ENCODE measurements at places on chromosomes 16 and 17. TPM values are rescaled to one million over a fixed set of nuclear protein-coding genes. Genes with fewer than 3 reads are reported as not detected.

- peaks cover 34% of the 10 kb centered on the region for H3K4me1 ChIP-seq
- no peaks in the 10 kb centered on the region for H3K36me3 ChIP-seq
- peak; percentile 80 for DNase-seq
- no peaks in the 10 kb centered on the region for H3K27me3 ChIP-seq
- peak within 1 kb of the TSS; percentile 77 for H3K4me3 ChIP-seq
- H3K27ac ChIP-seq = peak within 1 kb of the TSS; percentile 82
Observed at GRCh38 chr17:37489197-37490001, at the start of gene DUSP14. Gene DUSP14 (plus strand): TSS chr17:37489891. CDS start chr17:37512273, 22,382 bp downstream.

DNA sequence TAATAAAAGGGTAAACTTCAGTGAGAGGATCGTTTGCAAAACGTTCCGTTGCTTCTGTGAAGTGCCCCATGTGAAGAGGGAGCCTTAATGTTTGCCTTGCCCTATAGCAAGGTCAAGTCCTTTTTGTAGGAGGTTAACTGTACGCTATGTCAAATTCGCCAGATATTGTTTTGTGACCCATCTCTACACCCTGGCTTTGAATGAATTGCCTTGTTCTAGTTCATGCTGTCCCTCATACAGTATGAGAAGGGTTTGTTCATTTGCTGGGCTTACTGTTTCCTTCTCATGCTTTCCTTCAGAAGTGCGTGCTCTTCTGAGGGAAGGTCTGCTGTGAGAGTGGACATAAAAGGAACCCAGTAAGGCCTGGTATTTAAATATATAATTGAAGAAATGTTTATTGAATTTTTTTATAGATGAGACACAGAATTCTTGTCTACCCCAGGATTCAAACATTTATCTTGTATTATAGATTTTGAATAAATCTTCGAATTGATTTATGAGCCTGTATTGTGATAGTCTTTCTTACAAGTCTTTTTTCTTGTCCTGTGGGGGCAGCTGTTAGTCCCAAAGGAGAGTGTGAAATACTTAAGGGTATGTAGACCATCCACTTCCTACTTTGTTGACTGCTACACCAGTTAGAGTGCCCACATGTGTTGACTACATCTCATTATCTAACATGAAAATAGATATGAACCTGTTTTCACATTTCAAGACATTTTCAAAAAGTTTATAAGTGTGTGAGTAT lies 1.7 kb downstream of the MAP3K3 start:
- H3K27ac ChIP-seq = peak overlapping the region; percentile 89
- DNase-seq = no peak
- H3K36me3 ChIP-seq = peaks cover 7% of the 10 kb centered on the region

GRCh38 chr17:77635176-77635575 lies 323.3 kb upstream of the TNRC6C start:
- H3K4me1 ChIP-seq = no peaks in the 10 kb centered on the region
- DNase-seq = no peak
- H3K27me3 ChIP-seq = no peaks in the 10 kb centered on the region
- no peaks in the 10 kb centered on the region for H3K36me3 ChIP-seq
- H3K4me3 ChIP-seq = no peak overlapping the region

DNA sequence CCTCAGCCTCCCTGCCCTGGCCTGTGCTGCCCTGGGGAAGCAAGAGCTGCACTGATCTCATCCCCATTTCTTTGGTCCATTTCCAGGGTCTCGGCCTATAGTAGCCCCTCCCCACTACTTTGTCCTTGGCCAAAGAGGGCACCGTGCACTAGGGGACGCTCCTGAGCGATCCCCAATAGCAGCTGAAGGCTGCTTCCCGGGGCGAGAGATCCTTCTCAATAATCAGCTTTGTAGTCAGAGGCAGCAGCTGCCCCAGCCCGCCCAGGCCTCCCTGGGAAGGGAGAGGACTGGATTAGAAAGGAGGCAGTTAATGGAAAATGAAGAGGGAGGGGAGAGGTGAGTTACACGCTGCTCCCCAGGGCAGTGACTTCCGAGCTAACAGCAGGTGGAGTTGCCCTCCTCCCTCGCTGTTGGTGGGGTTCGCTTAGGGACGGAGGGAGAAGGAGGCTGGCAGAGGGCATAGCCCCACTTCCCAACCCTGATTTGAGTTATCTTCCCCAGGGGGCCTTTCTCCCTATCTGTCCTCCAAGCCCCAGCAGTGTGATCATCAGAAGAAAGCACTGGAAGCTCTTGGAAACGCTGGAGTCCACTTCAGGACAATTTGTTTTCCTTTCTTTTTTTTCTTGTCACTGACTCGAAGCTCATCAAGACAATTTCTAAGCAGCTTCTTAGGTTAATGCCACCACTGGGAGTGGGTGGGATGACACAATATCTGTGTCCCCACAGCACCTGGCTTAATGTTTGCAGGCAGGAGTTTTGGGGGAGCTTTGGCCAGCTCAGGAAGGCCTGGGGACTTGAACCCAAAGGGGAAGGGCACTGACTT lies 2.6 kb downstream of the MXRA7 start:
- DNase-seq = no peak
- peaks cover 42% of the 10 kb centered on the region for H3K4me1 ChIP-seq
- H3K27me3 ChIP-seq = peaks cover 6% of the 10 kb centered on the region
- no peak overlapping the region for H3K4me3 ChIP-seq

DNA sequence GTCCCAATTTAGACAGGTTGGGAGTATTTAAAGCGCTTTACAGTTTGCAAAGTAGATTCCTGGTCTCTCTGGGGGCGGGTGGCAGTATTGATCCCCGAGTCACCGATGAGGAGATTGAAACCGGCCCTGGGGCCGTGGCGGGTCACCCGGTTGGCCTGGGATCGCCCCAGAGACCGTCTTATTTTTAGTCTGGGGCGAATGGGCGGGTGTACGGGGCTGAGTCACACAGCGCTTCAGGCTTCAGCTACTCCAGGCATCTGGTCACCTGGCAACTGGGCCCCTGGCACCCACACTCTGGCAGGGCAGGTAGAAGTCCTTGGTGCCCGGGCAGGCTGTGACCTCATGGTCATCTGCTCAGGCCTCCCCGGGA lies 669 bp downstream of the MIEF2 start:
- peaks cover 22% of the 10 kb centered on the region for H3K4me1 ChIP-seq
- no peaks in the 10 kb centered on the region for H3K27me3 ChIP-seq
- peak overlapping the region; percentile 89 for H3K4me3 ChIP-seq
- DNase-seq = no peak
- peak overlapping the region; percentile 88 for H3K27ac ChIP-seq
- no peaks in the 10 kb centered on the region for H3K36me3 ChIP-seq

Gene PEX12
- polyA plus RNA-seq = 10.6 TPM

- peaks cover 14% of the 10 kb centered on the region for H3K4me1 ChIP-seq
- DNase-seq = no peak
- H3K27ac ChIP-seq = no peak overlapping the region
- H3K4me3 ChIP-seq = no peak overlapping the region
- no peaks in the 10 kb centered on the region for H3K36me3 ChIP-seq
- no peaks in the 10 kb centered on the region for H3K27me3 ChIP-seq
Observed at GRCh38 chr16:59042301-59042700, 308.2 kb upstream of the GOT2 start.

Gene HNF1B
- polyA plus RNA-seq = 37.3 TPM

DNA sequence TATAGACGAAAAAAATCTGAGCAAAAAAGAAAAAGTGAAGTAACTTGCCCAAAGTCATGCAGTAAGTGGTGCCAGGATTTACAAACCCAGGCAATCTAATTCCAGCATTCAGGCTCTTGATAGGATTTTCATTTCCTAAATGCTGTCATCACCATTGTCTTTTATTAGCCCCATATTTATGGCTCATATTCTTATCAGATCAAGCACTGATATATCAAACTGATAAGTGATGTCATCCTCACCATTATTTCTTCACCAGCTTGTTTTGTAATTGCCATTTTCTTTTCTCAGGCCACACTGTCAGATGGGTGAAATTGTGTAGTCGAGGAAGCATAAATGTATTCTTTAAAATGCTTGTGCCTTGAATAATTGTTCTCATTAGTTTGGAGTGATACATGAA lies 1.3 kb downstream of the RAD51C start:
- no peaks in the 10 kb centered on the region for H3K27me3 ChIP-seq
- no peak overlapping the region for H3K4me3 ChIP-seq
- H3K27ac ChIP-seq = no peak overlapping the region
- H3K36me3 ChIP-seq = no peaks in the 10 kb centered on the region

- no peaks in the 10 kb centered on the region for H3K36me3 ChIP-seq
- H3K4me3 ChIP-seq = peak within 1 kb of the TSS; percentile 97
- no peaks in the 10 kb centered on the region for H3K27me3 ChIP-seq
Observed at GRCh38 chr17:42979511-42980273, at the start of gene PTGES3L. Gene PTGES3L (minus strand): TSS chr17:42980080. CDS start chr17:42980053, 27 bp downstream.

GRCh38 chr17:73342050-73342522 lies 30.3 kb upstream of the CDC42EP4 start:
- peak; percentile 78 for DNase-seq
- no peaks in the 10 kb centered on the region for H3K27me3 ChIP-seq
- no peak overlapping the region for H3K4me3 ChIP-seq
- peak overlapping the region; percentile 62 for H3K27ac ChIP-seq
- no peaks in the 10 kb centered on the region for H3K36me3 ChIP-seq

Gene PRCD
- polyA plus RNA-seq = 8.6 TPM

All from left lung (tissue), 14 donors.